ENCODE measurements at places on chromosomes 7 and 10.

DNA sequence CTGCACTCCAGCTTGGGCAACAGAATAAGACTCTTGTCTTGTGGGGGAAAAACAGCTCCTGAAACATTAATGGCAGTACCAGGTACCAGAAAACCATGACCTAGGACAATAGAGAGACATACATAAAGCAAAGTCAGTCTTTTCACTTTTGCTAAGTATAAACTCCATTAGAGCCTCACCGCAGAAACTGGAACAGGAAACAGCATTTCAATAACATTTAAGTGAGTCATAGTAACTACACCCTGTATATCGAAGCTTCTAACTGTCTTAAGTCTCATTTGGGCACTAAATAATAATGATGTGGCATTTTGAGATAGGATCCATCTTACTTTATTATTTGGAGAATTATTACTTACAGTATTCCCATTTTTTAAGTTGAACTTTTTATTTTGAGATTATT, 517.8 kb upstream of the CELF2 start:
- no peak for DNase-seq

- no peak for DNase-seq
Measured at GRCh38 chr10:34029455-34029854, 695.0 kb upstream of the NRP1 start.

GRCh38 chr7:148031019-148031418, 559.5 kb upstream of the C7orf33 start:
- no peak for DNase-seq

GRCh38 chr10:3881622-3882021, 96.6 kb upstream of the KLF6 start:
- no peak for DNase-seq

DNA sequence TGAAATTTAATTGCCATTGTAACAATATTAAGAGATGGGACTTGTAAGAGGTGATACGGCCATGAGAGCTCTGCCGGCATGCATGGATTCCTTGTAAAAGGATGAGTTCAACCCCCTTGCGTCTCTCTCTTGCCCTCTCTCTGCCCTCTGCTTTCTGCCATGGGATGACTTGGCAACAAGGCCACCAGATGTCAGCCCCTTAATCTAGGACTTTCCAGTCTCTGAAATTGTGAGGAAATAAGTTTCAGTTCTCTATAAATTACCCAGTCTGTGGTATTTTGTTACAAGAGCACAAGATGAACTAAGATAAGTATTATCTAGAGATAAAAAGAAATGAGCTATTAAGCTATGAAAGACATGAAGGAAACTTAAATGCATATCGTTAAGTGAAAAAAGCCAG, 145.7 kb upstream of the AHR start:
- no peak for DNase-seq

GRCh38 chr7:72446591-72447462, 34.7 kb upstream of the CALN1 start:
- no peak for DNase-seq

- DNase-seq = no peak
Measured at GRCh38 chr7:106372126-106372525, 87.3 kb upstream of the NAMPT start.

GRCh38 chr7:91325726-91326125, 61.5 kb downstream of the FZD1 start:
- DNase-seq = no peak

DNA sequence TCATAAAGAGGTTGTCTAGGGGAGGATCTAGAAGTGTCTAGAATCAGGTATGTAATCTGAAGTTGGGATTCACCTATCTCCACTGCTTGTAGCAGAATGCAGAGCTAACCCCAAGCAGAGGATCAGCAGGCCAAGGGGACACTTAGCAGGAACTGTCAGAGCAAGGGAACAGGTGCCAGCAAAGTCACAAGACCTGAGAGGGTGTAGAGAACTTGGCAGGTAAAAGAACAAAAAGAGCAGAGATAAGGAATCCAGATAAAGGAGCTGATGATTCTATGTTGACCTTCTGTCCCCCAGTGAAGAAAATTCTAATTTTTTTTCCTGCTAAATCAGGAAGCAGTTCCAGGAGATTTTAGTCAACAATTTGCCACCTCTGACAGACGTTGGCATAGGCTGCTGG, 91.4 kb upstream of the CCDC71L start:
- DNase-seq = no peak

DNA sequence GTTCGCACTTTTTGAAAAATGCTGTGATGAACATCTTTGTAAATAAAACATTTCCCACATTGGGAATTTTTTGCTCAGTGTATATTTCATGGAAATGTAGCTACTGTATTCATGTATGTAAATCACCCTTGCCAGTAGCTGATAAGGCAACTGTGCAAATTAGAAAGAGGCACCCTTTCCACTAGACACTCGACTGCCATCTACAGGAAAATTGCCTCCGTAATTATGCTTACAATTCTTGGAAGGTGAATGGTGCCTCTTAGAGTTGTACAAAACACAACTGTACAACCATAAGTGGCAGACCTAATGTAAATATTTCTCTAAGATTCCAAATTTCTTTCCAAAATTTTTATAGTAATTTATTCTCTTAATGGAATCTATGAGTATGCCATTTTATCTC, 491.7 kb downstream of the CCSER2 start:
- DNase-seq = no peak

DNA sequence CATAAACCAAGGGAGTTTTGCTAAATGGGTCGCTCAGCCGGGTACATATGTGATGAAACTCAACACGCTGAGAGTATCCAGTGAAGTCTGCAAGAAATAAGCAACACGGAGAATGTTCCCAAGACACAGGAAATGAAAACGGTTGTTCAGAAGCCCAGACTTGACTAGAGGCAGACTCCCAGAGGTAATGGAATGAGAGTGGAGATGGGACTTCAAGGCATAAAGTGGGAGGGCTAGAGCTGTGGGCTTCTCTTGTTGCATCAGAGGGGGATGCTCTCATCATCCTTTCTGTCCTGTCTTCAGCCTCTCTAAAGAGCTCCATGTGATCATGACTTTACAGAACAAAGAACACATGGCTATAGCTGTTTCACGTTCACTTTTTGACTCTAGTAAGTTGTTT, 88.3 kb downstream of the BAMBI start:
- DNase-seq = no peak

DNA sequence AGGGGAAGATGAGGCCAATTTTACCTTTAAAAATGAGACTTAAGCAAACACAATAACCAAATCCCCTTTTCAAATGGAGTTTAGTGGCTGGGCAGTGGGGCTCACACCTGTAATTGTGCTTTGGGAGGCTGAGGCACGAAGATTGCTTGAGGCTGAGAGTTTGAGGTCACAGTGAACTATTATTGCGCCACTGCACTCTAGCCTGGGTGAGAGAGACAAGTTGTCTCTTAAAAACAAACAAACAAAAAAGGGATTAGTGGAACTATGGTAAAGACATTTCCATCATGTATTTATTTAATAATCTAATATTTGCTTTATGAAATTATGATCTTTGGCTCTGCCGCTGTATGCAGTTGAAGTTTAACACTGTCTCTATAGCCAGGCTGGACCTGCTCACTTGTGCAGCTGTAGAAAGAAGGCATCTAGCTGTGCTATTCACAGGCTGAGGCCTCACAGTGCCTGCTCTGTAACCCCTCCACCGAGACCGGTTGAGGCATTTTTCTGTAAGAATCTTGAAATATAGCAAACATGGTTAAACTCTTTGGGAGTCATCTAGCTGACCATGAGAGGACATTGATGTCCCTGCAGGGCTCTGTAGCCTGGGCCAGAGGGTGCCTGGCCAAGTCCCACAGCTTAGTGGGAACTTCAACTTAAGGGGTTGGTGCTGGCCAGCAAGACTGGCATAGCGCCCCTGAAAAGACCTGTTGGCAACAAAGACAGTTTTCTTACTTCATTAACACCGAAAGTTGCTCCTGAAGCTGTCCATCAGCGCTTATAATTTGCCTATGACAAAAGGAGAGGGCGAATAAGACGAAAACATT, 131.8 kb downstream of the BMPER start:
- no peak for DNase-seq

DNA sequence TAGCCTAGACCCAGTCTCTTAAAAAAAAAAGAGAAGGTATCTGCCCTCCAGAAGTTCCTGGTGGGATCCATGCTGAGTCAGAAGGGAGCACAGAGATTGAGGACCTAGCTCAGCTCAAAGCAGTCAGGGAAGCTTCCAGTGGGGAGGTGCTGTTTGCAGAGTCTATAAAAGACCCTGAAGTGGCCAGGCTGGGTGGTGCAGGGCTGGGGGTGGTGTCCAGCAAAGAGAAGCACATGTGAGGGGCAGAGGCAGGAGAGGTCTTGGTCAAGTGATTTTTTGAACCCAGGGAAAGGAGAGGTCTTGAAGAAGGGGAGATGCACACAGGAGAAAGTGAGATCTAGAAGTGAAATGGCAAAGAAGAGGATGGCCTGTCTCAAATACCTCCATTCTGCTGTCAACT, 130.4 kb upstream of the PODXL start:
- DNase-seq = no peak

DNA sequence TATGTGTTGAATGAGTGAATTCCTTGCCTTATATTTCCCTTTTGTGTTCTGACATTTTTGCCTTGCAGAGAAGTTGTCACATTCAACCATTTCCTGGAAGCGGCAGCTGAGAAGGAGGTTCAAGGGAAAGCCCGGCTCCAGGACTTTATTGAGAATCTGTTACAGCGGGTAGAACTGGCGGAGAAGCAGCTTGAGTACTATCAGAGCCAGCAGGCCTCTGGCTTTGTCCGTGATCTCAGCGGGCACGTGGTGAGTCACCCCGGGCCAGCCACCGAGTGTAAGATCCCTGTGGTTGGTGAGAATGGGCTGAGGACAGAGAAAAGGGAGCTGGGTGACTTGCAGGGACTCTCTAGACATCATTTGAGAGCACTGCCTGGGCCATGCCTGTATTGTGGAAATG, 14.2 kb downstream of the ZNF365 start:
- DNase-seq = no peak

- no peak for DNase-seq
Measured at GRCh38 chr7:26777385-26777784, 87.0 kb downstream of the SKAP2 start.

DNA sequence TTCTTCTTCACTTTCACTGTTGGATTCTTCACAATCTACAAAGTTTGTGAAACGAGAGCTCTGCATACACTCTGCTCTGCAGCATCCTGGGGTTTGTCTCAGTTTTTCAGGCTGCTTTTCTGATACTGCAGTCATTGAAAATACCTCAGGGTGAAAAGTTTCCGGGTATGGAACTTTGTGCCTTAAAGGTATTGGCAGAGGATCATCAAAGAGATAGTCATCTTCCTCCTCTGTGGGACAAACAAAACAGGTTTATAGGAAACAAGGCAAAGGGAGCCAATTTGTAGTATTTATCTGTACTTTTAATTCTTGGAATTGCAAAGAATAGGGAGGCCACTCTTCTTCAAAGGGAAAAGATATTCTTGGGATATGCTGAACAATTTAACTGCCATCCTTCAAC, 30.4 kb downstream of the SUV39H2 start:
- DNase-seq = no peak

GRCh38 chr10:74888962-74889661, 62.7 kb downstream of the KAT6B start:
- DNase-seq = no peak

GRCh38 chr7:88686468-88687229, 72.9 kb upstream of the ZNF804B start:
- no peak for DNase-seq

DNA sequence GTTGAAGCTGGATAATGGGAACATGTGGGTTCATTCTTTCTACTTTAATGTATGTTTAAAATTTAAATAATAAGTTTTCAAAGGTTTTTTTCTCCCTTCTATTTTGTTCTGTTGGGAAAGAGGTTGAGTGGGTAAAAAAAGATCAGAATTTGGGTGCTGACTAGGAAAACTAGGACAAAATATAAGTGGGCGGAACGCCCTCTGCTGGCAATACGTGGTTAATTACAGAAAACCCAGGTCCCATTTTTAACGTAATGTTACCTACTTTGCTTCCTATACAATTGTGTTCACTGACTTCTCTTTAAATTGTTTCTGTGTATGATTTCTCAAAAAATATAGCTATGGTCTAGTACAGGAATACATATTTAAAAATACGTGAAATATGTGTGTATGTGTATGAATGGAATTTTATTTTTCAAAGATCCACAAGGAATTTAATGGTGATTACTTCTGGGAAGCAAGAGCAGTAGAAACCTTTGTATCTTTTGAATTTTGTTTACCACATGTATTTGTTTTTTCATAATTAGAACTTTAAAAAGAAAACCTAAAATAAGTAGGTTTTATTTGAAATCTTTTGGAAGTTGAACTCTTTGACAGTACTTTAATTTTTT, 8.7 kb downstream of the ECD start:
- no peak for DNase-seq

DNA sequence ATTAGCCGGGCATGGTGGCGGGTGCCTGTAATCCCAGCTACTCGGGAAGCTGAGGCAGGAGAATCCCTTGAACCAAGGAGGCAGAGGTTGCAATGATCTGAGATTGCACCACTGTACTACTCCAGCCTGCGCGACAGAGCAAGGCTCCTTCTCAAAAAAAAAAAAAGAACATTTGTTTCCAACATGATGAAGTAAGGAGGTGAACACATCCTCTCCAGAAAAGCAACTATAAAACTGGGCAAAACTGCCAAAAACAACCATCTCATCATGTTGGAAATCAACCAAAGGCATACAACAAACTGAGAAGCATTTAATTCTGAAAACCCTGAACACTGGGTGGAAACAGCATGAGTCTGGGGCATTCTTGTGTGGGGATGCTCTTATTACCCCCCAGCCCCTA, 14.3 kb downstream of the PRTFDC1 start:
- no peak for DNase-seq

All from CMK (cell line).